Stimulated activated CD4-positive, alpha-beta T cell treated with anti-CD3 and anti-CD28 coated beads, Interleukin-1b, Interleukin-23, amount 100 ng/mL, for 1 hour (primary cell): ENCODE measurements at places on chromosomes 7 and 10.

DNA sequence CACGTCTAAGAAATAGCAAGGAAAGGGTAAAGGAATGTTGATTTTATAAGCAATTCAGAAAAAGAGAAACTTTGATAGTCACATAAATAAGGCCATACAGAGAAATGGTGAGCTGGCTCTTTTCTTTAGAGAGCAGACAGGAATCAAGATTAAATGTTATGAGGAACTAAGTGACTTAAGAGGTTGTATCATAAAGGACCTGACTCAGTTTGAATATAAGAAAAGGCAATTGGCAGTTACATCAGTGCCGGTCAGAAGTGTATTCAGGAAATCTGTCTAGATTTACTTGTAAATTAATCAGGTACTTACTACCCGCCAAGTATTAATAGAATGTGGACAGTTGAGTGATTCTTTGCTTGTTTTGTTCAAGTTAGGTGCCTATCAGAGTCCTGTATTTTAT is 2.1 kb downstream of the MRPL32 start:
- DNase-seq, result no peak

- DNase-seq, result no peak
These were observed 1.5 kb downstream of the C1QL3 start for GRCh38 chr10:16519908-16520861.

DNA sequence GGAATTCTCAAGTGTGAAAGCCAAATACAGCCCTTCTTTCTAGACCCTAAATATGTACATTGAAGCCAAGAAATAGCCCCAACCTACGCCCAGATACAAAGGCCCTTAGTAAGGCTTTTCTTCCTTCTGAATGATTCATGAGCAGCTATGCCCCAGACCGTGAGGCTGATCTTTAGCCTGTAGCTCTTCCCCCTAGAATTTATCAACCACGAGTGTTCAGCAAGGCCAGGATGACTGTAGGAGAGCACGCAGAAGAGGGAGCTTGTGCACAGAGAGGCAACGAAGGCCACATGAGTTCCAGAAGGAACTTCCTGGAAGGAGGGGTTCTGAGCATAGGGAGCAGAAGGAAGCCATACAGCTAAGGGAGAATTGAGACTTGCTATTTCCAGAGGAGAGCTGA is 53.0 kb upstream of the HABP2 start:
- no peak for DNase-seq

DNA sequence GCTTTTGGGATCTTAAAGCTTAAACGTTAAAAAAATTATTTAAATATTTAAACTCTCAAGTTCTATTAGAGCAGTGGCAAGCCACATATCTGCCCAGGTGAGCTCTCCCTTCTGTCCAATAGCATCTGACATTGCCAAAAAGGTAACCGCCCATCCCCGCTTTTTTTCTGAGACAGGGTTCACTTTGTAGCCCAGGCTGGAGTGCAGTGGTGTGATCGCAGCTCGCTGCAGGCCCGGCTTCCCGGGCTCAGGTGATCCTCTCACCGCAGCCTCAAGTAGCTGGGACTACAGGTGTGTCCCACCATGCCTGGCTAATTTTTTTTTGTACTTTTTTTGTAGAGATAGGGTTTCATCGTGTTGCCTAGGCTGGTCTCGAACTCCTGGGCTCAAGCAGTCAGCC is 83.2 kb downstream of the RBM33 start:
- no peak for DNase-seq

DNA sequence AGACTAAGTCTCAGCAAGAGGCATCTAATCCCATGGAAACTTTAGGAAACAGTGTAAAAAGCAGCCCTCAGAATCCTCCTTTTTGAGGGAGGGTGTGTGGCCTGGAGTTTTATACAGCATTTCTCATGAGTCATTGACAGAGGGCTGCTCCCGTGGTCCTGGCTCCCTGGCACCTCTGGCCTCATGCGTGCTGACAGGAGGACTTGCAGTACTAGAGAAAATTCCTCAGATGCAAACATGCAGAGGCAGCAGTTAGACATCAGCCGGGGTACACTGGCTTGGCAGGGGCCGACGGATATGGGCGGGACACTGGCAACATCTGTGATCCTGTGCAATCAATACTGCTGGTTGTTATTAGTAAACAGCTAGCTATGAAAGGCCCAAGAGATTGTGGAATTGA is 925.1 kb upstream of the CELF2 start:
- DNase-seq, result no peak

- DNase-seq, result no peak
These were observed 132.1 kb downstream of the EGFR start for GRCh38 chr7:55150709-55151451.

- no peak for DNase-seq
These were observed 615 bp downstream of the THAP5 start for GRCh38 chr7:108568801-108569380.

DNA sequence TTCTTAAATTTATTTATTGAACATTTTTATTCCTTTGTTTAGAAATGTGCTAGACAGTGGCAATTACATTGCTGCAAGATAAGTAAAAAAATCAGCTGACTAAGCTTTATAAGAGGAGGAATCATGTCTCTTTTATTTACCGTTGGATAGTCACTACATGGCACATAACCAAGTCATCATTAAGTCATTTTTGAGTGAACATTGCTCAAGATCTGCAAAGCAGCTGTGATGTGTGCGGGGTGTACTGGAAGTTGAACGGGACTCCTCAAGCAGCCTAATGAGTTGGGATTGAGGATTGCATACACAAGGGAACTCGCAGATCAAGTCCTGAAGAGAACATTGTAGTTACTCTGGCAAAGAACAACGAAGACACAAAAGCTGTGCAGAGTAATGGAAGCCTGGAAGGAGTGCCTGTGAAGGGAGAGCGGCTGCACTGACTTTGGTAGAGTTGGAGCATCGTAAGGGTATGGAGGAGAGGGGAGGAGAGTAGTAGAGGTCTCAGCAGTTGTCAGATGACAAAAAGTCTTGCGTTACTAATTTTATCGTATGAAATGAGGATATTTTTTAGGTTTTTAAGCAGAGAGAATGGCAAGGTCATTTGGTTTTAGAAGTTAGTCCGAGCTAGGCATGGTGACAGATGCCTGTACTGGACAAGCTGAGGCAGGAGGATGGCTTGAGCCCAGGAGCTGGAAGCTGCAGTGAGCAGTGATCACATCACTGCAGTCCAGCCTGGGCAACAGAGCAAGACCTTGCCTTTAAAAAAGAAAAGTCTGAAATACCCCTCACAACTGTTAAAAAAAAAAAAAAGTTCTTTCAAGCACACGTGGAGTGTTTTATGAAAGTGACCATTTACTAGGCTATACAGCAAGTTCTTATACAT is 95.1 kb downstream of the BMPR1A start:
- DNase-seq, result no peak

DNA sequence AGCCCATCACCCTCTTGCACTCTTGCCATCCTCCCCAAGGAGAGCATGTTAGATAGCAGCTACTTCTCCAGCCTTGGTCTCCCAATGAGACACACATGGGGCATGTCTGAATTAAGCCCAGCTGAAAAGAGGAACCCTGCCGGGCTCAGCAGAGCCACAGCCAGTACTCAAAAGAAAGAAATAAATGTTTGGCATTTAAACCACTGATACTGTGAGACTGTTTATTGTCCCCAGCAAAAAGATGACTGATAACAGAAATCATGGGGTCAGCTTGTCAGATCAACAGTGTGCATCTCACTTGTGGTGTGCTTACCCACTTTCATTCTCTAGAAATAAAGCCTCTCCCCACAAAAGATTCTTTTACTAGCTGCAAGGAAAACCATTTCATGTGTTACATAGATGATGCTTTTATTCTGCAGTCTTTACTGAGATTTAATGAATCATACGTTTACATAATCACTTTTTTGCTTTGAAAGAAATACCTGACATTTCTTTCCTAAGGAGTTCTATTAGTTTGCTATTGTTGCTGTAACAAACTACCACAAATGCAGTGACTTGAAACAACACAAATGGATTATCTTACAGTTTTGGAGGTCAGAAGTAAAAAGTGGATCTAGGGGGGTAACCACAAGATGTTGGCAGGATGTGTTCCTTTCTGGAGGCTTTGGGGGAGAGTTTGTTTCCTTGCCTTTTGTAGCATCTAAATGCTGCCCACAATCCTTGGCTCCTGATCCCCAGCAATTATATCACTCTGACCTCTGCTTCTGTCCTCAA is 20.9 kb downstream of the ANKRD7 start:
- no peak for DNase-seq

DNA sequence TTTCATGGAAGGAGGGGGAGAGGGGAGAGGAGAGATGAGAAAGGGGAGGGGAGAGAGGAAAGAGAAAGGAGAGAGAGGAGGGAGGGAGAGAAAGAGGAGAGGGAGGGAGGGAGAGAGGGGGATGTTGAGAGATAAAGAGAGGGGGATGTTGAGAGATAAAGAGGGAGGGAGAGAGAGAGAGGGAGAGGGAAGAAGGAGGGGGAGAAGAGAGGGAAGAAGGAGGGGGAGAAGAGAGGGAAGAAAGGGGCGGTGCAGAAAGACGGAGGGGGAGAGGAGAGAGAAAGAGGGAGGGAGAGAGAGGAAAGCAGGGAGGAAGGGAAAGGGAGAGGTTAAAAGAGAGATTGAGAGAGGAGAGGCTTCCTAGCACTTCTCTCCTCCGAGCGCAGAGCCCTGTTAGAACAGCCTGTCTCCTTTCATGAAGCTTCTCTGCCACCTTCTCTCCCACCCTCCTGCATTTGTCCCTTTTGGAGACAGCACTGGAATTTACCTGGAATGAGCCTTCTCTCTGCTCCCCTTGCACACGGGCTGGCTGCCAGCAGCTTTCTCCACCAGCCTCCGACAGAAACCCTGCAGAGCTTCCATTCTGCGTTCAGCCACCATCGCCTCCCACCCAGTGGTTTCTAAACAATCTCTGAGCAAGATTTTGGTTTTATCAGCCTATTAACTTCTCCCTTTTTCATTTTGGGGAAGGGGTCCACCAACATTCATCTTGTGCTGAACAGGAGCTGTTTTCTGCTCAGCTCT is 74.0 kb upstream of the CARD11 start:
- DNase-seq, result no peak

GRCh38 chr7:155337946-155338631 is 40.4 kb downstream of the INSIG1 start:
- DNase-seq, result no peak

GRCh38 chr10:24432478-24433416 is 223.8 kb downstream of the KIAA1217 start:
- DNase-seq, result no peak

DNA sequence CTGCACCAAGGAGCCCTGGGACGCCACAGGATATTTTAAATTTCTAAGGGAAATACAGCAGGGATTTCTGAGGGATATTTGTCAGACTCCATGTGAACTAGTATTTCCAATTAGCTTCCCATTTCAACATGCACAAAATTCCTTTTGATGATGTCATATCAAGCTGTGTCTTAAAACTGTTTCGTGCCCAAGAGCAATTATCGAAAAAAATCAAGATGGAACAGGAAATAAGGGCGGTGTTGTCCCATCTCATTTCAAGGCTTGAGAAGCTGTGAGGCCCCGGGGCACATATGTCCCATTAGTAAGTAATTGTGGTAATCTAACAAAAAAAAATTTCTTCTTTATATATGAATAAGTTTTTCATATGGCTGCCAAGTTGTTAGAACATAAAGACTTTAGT is 47.4 kb downstream of the PPP1R17 start:
- no peak for DNase-seq

DNA sequence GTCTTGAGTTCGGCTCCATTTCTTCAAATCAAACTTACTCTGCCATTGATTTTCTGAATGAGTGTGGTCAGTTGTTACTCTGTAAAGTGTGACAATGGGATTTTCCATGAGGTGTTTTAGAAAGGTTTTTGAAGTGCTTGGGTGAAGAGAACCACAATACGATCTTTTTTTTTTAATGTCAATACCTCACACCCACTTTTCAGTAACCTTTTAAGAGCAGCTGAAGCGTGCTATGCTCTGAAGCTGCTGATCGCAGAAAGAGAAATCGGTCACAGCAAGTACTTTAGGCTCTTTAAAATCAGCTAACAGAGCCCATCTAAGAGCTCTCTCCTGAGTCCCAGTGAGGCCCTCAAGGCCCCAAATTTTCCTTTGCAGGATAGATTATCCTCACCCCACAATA is 34.4 kb upstream of the YAE1 start:
- no peak for DNase-seq

DNA sequence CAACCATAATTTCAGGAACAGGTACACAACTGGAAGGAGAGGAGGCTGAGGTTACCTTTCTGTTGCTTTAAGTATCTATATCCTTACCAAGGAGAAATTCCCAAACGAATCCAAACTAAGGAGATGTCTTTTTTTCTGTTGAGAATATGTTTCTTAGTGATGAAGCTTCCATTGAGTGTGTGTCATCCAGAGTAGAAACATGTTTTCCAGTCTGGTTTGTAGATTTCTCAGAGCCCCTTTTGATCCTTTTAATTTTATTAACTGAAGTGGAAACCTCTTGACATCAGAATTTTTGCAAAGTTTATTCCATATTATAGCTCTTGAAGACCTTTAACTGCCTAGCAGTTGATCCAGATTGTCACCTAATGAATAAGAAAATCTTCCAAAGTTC is 207.1 kb upstream of the FERD3L start:
- no peak for DNase-seq

DNA sequence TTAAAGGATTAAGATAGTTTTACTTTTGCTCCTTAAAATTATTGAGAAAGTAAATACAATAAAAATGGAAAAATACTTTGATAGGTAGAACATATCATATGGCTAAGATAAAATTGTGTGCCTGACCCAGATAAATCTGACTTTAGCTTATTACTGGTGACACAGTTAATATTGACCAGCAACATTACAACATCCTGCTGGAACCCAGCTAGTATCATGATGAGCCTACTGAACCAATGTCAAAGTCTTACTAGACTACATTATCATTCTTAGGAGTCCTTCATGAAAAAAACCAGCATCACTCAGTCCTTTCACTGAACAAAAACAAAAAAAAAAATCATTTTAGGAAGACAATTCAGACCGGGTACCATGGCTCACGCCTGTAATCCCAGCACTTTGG is 164.8 kb upstream of the CDK1 start:
- DNase-seq, result no peak

DNA sequence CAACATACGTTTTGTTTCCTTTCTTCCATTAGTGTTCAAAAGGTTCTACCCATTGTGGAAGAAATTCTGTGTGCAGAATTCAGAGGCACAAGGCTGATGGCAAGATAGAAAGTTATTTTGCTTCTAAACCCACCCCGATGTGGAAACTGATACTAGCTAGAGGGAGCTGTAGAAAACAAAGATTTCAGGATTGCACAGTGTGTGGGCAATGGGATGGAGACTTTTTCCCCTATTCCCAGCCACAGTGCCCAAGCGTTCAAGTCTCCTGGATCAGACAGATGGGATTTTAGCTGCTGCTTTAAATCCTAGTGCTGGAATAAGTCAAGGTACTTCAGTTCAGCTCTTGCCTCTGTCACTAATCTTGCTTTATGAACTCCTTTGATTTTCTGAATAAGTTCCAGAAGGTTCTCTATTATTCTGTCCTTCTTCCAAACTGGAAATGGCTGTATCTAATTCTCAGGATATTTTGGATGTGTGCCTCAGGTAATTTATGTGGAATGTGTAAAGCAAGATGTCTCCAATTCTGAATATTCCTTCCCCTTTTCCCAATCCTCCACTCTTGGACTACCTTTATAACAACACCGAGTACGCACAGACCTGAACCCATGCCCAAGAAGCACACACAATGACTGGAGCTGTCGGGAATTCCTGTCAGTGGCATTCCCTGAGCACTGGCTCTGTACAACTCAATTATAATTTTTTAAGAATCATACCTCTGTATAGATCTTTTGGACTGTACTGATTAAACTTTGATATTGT is 473.0 kb downstream of the PLXDC2 start:
- DNase-seq, result no peak

- DNase-seq, result no peak
These were observed 20.1 kb downstream of the SNX10 start for GRCh38 chr7:26311798-26312197.
